ENCODE measurements at places on chromosomes 11 and 22.

- no peak for DNase-seq
These were observed 27.0 kb downstream of the MPPED1 start for GRCh38 chr22:43438666-43439347.

GRCh38 chr22:42769574-42770447 is 49.1 kb upstream of the A4GALT start:
- no peak for DNase-seq

DNA sequence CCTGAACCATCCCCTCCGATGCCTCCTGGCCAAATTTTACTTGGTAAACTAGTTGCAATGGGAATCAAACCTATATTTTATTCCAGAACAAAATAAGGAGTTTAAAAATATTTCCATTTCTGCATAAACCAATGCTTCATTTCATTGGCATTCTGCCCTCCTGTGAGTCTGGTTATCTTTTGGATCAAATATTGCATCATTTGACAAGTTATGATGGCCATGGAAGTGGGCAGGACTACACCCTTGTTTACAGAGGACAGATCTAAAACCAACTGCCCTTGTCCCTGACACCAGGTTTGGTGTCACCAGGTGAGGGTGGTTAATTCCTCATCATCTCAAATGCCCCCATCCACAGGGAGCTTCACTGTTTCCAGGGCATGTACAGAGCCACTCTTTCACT is 28.2 kb upstream of the E2F8 start:
- no peak for DNase-seq

GRCh38 chr11:120198403-120198786 is 12.4 kb upstream of the OAF start:
- no peak for DNase-seq

DNA sequence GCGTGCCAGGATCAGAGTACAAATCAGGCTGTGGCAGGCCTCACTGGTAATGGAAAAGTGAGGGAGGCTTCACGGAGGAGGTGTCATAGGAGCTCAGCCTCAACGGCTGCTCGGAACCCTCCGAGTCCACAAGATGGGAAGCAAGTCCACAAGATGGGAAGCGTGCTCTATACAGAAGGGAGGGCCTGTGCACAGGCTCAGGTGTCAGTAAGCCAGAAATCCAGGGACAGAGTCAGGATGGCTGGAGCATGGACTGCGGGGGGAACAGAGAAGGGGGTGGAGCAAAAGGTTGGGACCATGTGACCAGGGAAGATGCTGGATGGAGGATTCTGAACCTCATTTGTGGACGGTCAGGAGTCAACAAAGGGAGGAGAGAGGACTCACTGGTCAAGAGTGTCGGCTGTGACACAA is 3.4 kb upstream of the DPP3 start:
- no peak for DNase-seq

DNA sequence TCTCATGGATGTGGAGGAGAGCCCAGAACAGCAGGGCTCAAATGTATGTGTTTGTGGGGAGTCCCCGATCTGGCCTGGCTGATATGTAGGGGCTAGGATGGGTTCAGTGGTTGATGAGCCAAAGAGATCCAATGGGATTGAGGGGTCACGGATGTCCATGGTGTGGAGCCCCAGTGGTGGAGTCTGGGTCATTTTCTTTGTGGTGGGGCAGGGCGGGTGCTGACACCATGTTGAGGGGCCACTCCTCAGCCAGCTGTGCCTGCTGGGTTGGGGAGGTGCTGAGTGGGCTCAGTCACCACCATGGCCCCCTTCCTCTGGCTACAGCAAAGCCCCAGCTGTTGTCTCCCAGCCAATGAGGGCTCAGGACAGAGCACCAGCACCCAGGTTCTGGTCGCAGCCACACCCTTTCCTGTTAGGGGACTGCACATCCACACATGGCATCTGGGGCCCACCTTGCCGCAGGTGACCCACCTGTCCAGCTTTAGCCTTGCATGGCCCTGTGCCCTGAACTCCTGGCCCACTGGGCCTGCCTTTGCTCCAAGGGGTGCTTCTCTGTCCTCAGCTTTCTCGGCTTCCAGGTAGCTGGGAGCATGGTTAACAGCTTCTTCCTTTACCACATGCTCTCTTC is 3.2 kb upstream of the GNAZ start:
- no peak for DNase-seq

DNA sequence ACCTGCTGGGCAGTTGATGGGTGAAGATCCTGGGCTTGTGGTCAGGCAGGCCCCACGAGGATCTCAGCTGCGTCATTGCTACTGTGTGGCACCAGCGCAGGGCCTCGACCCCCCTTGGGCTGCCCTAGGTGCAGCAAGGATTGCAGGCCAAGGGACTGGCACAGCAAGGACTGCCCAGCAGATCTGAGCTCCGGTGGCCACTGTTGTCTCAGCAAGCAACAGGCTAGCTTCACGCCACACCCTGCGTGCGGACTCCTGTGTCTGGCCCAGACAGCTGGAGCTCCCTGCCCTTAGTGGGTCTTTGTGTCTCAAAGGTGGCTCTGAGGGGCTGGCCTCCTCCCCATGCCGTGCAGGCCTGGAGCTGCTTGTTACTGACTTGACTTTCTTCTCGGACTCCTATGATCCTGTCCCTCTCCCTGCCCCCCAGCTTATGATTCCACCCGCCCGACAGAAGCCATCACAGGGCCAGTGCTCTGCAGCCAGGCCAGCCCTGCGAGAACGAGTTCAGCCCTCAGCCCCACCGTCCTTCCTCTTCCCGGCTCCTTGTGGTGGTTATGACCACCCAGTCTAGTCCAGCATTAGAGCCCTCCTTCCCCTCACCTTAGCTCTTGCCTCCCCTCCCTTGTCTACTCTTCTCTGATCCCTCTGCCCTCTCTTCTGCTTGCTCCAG is 295.6 kb downstream of the TBC1D22A start:
- DNase-seq, result no peak

DNA sequence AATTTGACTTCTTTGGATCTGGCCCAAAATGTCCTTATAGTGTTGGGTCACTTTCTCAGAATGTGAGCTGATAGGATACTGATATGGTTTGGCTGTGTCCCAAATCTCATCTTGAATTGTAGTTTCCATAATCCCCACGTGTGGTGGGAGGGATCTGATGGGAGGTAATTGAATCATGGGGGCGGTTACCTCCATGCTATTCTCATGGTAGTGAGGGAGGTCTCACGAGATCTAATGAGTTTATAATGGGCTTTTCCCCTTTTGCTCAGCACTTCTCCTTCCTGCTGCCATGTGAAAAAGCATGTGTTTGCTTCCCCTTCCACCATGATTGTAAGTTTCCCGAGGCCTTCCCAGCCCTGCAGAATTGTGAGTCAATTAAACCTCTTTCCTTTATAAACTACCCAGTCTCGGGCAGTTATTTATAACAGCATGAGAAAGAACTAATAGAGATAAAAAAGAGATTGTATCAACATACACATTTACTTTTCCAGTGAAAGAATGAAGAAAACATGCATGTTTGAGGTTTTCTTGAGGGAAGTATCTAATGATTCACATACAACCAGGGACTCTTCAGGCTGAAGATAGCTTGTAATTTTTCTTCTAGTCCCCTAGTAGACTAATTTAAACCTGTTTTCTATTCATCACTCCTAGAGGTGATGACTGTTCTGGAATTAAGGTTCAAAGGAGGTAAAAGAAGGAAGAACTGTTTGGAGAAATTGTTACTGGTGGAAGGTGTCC is 17.3 kb upstream of the CSTF3 start:
- no peak for DNase-seq

DNA sequence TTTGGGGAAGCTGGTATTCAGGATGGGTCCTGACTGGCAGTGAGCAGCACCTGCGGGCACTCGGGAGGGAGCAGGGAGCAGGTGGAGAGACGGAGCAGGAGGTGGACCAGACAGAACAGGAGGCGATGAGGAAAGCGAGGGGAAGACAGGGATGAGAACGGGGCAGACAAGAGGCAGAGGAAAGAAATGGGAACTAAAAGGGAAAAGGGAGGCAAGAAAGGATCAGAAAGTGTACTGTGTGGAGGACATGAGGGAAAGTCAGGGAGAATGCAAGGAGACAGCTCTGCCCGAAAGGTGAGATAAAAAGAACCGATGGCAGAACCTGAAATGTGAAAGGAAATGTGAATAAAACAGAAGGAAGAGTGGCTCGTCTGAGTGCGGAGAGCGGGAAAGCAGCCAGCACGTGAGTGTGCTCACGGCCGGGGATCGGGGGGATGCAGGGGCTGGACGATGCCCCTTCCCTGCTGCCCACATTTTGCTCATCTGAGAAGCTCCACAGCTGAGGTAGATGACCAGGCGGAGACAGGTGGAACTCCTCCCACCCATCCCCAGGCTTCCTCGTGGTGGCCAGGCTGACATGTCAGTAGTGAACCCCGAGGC is 494.4 kb upstream of the B3GAT1 start:
- no peak for DNase-seq

- DNase-seq, result no peak
These were observed 456 bp upstream of the PARVB start for GRCh38 chr22:44023404-44024287.

DNA sequence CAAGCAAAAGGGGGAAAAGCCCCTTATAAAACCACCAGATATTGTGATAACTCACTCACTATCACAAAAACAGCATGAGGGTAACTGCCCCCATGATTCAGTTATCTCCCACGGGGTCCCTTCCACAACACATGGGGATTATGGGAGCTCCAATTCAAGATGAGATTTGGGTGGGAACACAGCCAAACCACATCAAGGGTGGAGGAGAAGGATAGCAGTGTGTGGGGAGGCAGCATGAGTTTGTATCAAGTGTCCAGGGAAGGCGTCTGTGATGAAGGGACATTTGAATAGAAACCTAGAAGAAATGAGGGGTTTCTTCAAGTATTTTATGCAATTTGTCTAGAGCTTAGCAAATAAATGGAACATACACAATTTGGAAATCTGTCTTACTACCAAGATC is 98.2 kb downstream of the SLC1A2 start:
- DNase-seq, result no peak

Measured in urinary bladder (tissue), 4 donors.